ENCODE measurements at places on chromosomes 7 and 10.

DNA sequence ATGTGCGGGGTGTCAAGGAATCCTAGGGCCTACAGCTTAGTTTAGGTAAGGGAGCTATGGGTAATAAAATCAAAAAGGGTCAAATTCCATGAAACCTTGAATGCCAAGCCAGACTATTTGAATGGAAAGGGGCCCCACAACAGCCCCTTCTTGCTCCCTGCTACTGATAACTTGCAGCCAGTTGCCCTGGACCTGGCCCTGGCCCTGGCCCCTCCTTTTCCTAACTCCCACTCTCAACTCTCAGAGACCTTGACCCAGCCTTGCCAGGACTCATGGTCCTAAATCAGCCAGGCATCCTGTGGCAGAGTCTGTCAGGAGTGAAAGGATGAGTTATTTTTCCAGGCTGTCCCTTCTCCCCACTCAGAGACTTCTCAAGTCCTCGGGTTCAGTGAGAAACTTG, 5.9 kb downstream of the KCNIP2 start:
- DNase-seq: no peak

GRCh38 chr10:18113881-18114280, 26.3 kb upstream of the CACNB2 start:
- no peak for DNase-seq

- no peak for DNase-seq
Measured at GRCh38 chr7:143811-144453, 48.4 kb upstream of the FAM20C start.

DNA sequence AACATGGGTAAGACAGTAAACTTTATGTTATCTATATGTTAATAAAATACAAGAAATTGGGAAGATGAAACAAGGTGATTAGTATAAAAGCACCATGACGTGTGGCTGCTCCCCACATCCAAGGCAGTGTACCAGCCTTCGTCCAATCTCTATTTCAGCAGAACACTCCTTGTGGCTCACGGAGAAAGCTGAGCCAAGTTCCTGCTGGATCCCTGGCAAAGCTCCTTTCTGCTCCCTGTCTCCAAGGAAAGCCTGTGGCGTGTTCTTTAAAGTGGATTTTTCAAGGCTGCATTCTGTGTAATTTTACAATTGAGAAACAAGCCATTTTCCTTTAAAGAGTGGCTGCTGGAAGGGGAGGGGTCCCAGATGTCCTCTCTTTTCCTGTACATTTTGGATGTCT, 467.3 kb downstream of the PTPRN2 start:
- DNase-seq: no peak

- no peak for DNase-seq
Measured at GRCh38 chr7:131581241-131582051, 25.0 kb upstream of the PODXL start.

- DNase-seq: no peak
Measured at GRCh38 chr7:100170101-100170897, 1.9 kb upstream of the GAL3ST4 start.

- DNase-seq: no peak
Measured at GRCh38 chr7:142012825-142013511, 17.3 kb downstream of the MGAM start.

All from activated naive CD4-positive, alpha-beta T cell (primary cell).